A549 treated with Mapracorat at 1 μM for 4 hours (cell line): ENCODE measurements at places on chromosomes 5 and 9. TPM values are rescaled to one million over a fixed set of nuclear protein-coding genes. Genes with fewer than 3 reads are reported as not detected.

Gene RLN2
- 0.21 to 0.52 TPM (median 0.28 TPM) in 3 of 5 replicates, not detected in the others for total RNA-seq

Gene PCDHB16
- 0.05 to 0.08 TPM (median 0.05 TPM) in 4 of 5 replicates, not detected in the other for total RNA-seq

Gene LMX1B
- total RNA-seq = 0.77 to 1.6 TPM (median 1.4 TPM) in 5 replicates

Gene PGM5
- not detected in 5 replicates for total RNA-seq

Gene PDLIM4
- 0.27 to 1.1 TPM (median 0.64 TPM) in 5 replicates for total RNA-seq

Gene ZDHHC11
- 12.6 to 20.1 TPM (median 16.3 TPM) in 5 replicates for total RNA-seq

Gene CNTFR
- total RNA-seq = 0.13 to 0.15 TPM (median 0.14 TPM) in 3 of 5 replicates, not detected in the others

Gene CCDC180
- total RNA-seq = 0.36 to 1.6 TPM (median 0.70 TPM) in 5 replicates

Gene CD14
- 3.4 to 4.7 TPM (median 4.3 TPM) in 5 replicates for total RNA-seq

Gene CDKN2B-AS1
- total RNA-seq = not detected in 5 replicates

Gene TCF7
- total RNA-seq = 10.7 to 12.3 TPM (median 11.9 TPM) in 5 replicates

Gene CCNH
- 37.6 to 54.5 TPM (median 39.0 TPM) in 5 replicates for total RNA-seq

Gene FOXE1
- total RNA-seq = 2.5 to 4.0 TPM (median 3.3 TPM) in 5 replicates

Gene NOTCH1
- 7.3 to 12.9 TPM (median 12.0 TPM) in 5 replicates for total RNA-seq

Gene PCDHGB3
- total RNA-seq = 0.10 to 0.31 TPM (median 0.21 TPM) in 5 replicates

Gene RMI1
- total RNA-seq = 11.2 to 14.2 TPM (median 13.7 TPM) in 5 replicates

Gene SPINK5
- not detected in 5 replicates for total RNA-seq

Gene ENTPD2
- 2.2 to 2.9 TPM (median 2.4 TPM) in 5 replicates for total RNA-seq

Gene LHX6
- 1.9 to 2.4 TPM (median 2.1 TPM) in 5 replicates for total RNA-seq

Gene ZNF608
- total RNA-seq = 0.48 to 1.0 TPM (median 0.91 TPM) in 5 replicates

Gene AHRR
- total RNA-seq = 3.2 to 4.5 TPM (median 3.8 TPM) in 5 replicates

Gene SLC6A3
- total RNA-seq = 0.27 to 0.87 TPM (median 0.61 TPM) in 5 replicates

Gene TSSK1B
- total RNA-seq = not detected in 5 replicates

Gene NEUROG1
- not detected in 5 replicates for total RNA-seq

Gene MSX2
- total RNA-seq = 3.2 to 4.6 TPM (median 4.2 TPM) in 5 replicates

Gene PRRT1B
- 0.20 to 0.60 TPM (median 0.35 TPM) in 5 replicates for total RNA-seq

Gene SLC6A19
- 0.13 to 0.22 TPM (median 0.19 TPM) in 5 replicates for total RNA-seq

Gene KIF4B
- total RNA-seq = 0.02 TPM in 1 of 5 replicates, not detected in the others

Gene SLC34A3
- total RNA-seq = 0.08 to 0.28 TPM (median 0.09 TPM) in 3 of 5 replicates, not detected in the others

Gene GAS1
- total RNA-seq = 0.05 to 0.10 TPM (median 0.08 TPM) in 4 of 5 replicates, not detected in the other

Gene SPAAR
- total RNA-seq = 0.13 TPM in 1 of 5 replicates, not detected in the others

Gene LCN15
- total RNA-seq = not detected in 5 replicates

Gene IL6ST
- total RNA-seq = 38.6 to 74.5 TPM (median 56.1 TPM) in 5 replicates

Gene NTMT1
- total RNA-seq = 81.2 to 104 TPM (median 87.7 TPM) in 5 replicates

Gene BARHL1
- 0.07 TPM in 1 of 5 replicates, not detected in the others for total RNA-seq

Gene MLANA
- not detected in 5 replicates for total RNA-seq

Gene HAPLN1
- total RNA-seq = not detected in 5 replicates

Gene GPR151
- not detected in 5 replicates for total RNA-seq

Gene VDAC1
- total RNA-seq = 378 to 400 TPM (median 387 TPM) in 5 replicates

Gene RNF183
- 0.08 TPM in 1 of 5 replicates, not detected in the others for total RNA-seq

Gene SLC27A6
- 0.06 TPM in 1 of 5 replicates, not detected in the others for total RNA-seq

Gene CTXN3
- not detected in 5 replicates for total RNA-seq

Gene CDH12
- total RNA-seq = not detected in 5 replicates

Gene PCDHB5
- total RNA-seq = 1.2 to 1.6 TPM (median 1.3 TPM) in 5 replicates

Gene PFN3
- total RNA-seq = not detected in 5 replicates

Gene CDX1
- not detected in 5 replicates for total RNA-seq

Gene LIFR
- total RNA-seq = 5.0 to 8.1 TPM (median 6.6 TPM) in 5 replicates

Gene KLHL3
- total RNA-seq = 0.09 to 0.28 TPM (median 0.19 TPM) in 5 replicates

Gene F2RL2
- total RNA-seq = 2.8 to 4.1 TPM (median 3.1 TPM) in 5 replicates

Gene SLC35D2
- total RNA-seq = 16.9 to 21.9 TPM (median 20.8 TPM) in 5 replicates

Gene EQTN
- 0.22 TPM in 1 of 5 replicates, not detected in the others for total RNA-seq

Gene ZNF618
- total RNA-seq = 7.9 to 11.2 TPM (median 10.4 TPM) in 5 replicates

Gene ROR2
- 0.88 to 1.6 TPM (median 1.3 TPM) in 5 replicates for total RNA-seq

Gene TEX48
- not detected in 5 replicates for total RNA-seq

Gene FRMPD1
- total RNA-seq = 0.03 to 0.10 TPM (median 0.05 TPM) in 5 replicates

Gene PLEKHG4B
- total RNA-seq = 0.88 to 1.7 TPM (median 1.4 TPM) in 5 replicates

Gene GRXCR2
- not detected in 5 replicates for total RNA-seq

Gene EPB41L4B
- 16.8 to 18.8 TPM (median 17.8 TPM) in 5 replicates for total RNA-seq
